Activated T-helper 17 cell treated with anti-CD3 and anti-CD28 coated beads, Interleukin-2, amount 50 U/mL, for 72 hours (primary cell): ENCODE measurements at places on chromosomes 7 and 10.

DNA sequence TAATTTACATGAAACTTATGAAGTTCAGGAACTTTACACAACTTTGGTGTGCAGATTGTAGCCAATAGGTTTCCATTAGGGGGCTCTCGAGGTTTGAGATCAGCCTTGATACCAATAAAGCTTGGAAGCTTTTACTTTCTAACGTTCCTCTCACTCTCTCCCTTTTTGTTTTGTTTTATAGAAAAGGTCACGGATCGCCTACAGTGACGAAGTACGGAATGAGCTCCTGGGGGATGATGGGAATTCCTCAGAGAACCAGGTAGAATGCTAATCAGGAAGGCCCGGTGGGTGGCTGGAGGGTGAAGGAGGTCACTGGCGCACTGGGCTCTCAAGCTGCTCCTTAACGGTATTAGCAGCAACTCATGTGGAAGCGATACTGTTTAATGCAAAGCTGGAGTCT, 79.9 kb downstream of the VTI1A start:
- ATAC-seq: no peak
- H3K27ac ChIP-seq: no peak overlapping the region
- H3K4me3 ChIP-seq: no peak overlapping the region
- H3K36me3 ChIP-seq: peaks cover 31% of the 10 kb centered on the region
- no peaks in the 10 kb centered on the region for H3K27me3 ChIP-seq

- peaks cover 12% of the 10 kb centered on the region for H3K4me1 ChIP-seq
- H3K4me3 ChIP-seq: no peak overlapping the region
Observed at GRCh38 chr10:75398692-75399460, 2.7 kb downstream of the ZNF503 start.

GRCh38 chr7:73647725-73648592, 19.7 kb upstream of the VPS37D start:
- H3K36me3 ChIP-seq: no peaks in the 10 kb centered on the region
- H3K4me3 ChIP-seq: peak overlapping the region; percentile 62
- ATAC-seq: peak; percentile 72
- peak overlapping the region; percentile 40 for H3K27ac ChIP-seq

DNA sequence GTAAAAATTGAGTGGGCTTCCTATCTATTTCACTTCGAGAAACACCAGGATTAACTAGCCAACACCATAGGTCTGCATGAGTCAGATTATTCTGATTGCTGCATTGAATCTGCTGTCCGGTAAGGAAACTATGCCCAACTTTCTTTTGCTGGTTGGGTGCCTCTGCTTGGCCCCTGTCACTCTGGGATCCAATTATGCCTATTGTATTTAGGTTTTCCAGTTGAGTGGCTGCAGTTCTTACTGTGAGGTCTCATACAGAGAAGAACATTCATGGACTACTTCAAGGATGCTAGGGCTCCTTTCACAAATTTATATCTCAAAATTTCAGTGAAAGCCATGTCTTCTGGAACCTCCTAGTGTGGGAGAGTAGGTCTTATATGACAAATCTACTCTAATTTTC, 215.1 kb upstream of the SORCS1 start:
- H3K36me3 ChIP-seq: no peaks in the 10 kb centered on the region
- no peaks in the 10 kb centered on the region for H3K4me1 ChIP-seq
- no peak overlapping the region for H3K27ac ChIP-seq
- no peak overlapping the region for H3K4me3 ChIP-seq
- no peak for ATAC-seq

DNA sequence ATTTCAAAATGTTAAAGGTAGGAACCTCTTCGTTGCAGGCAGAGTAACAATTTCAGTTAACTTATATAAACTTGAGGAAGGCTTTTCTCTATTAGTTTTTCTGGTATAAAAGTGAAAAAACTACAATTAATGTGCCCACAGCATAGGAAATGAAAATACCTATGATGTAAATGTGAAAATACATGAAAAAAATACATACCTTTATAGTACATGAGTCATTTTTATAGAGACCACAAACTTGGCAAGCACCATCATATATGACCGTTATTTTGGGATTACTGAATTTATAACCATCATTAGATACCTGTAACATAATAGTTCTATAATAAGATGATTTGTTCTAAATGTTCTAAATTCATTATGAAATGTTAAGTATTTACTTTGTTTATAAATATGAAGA, 42.7 kb downstream of the VWDE start:
- no peak overlapping the region for H3K4me3 ChIP-seq
- H3K27ac ChIP-seq: no peak overlapping the region
- H3K36me3 ChIP-seq: peaks cover 21% of the 10 kb centered on the region
- no peaks in the 10 kb centered on the region for H3K27me3 ChIP-seq
- no peaks in the 10 kb centered on the region for H3K4me1 ChIP-seq
- ATAC-seq: no peak

DNA sequence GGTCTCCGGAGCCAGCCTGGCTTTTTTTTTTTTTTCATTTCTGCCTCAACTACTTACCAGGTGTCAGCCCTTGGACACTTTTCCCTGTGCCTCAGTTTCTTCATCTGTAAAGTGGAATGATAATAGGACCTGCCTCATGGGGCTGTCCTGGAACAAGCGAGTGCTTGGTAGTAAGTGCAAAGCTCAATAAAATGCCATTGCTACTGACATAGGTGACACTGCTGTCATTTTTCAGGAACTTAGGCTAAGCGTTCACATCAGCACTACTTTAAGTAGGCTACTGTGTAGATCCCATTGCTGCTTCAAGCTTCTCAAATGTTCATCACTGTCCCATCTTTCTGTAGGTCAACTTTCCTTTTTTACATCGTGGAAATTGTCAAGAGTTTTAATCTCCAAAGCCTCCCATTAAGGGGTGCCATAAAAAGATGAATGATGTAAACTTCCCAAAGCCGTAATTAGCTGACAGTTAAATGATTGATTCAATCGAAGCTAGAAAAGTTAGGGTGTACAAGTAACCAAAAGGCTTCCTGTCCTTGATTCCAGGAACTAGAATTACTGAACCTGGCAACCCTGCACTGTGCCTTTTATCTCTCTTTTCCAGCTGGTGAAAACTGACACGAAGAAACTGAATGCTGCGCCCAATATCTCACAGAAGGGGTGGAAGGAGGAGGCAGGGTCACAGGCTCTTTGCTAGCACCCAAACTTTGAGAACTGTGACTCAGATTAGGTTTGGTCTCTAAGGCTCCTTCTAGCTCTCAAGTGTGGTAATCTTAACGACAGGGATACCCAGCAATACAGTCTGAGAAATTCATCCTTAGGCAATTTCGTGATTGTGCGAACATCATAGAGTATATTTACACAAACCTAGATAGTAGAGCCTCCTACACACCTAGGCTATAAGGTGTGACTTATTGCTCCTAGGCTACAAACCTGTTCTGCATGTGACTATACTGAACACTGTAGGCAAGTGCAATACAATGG, 861 bp upstream of the USP6NL start:
- peak overlapping the region; percentile 79 for H3K4me3 ChIP-seq
- peaks cover 5% of the 10 kb centered on the region for H3K4me1 ChIP-seq
- ATAC-seq: peak; percentile 54
- H3K27ac ChIP-seq: no peak overlapping the region
- peaks cover 3% of the 10 kb centered on the region for H3K27me3 ChIP-seq

DNA sequence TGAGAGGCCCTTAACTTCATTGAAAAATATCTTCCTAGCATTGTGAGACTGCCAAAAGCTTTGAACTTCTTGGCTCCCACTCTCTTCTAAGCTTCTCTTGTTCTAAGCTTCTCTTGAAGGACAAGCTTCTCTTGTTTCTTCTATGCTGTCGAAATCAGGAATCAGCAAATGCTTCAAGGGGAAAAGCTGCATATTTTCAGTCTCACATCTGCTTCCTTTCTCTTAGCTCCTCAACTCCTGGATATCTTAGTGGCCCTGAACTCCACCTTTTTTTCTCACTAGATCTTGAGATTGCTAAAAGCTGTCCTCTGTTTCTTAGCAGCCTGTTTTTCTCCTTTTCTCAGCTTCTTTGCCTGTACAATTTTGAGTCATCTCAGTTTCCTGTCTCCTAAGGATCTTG, 73.0 kb downstream of the NEUROD6 start:
- H3K36me3 ChIP-seq: no peaks in the 10 kb centered on the region
- ATAC-seq: no peak
- H3K27me3 ChIP-seq: no peaks in the 10 kb centered on the region
- no peak overlapping the region for H3K4me3 ChIP-seq
- H3K27ac ChIP-seq: no peak overlapping the region
- no peaks in the 10 kb centered on the region for H3K4me1 ChIP-seq

GRCh38 chr7:111071556-111071955, 19.4 kb upstream of the LRRN3 start:
- no peaks in the 10 kb centered on the region for H3K27me3 ChIP-seq
- H3K4me3 ChIP-seq: no peak overlapping the region
- peaks cover 37% of the 10 kb centered on the region for H3K4me1 ChIP-seq
- H3K36me3 ChIP-seq: no peaks in the 10 kb centered on the region
- H3K27ac ChIP-seq: no peak overlapping the region

GRCh38 chr7:130452951-130453350, 12.1 kb upstream of the CEP41 start:
- H3K4me3 ChIP-seq: no peak overlapping the region
- H3K27me3 ChIP-seq: peaks cover 4% of the 10 kb centered on the region
- ATAC-seq: no peak
- no peaks in the 10 kb centered on the region for H3K36me3 ChIP-seq
- no peak overlapping the region for H3K27ac ChIP-seq

- H3K27ac ChIP-seq: no peak overlapping the region
- no peaks in the 10 kb centered on the region for H3K27me3 ChIP-seq
- H3K4me1 ChIP-seq: peaks cover 4% of the 10 kb centered on the region
- no peak overlapping the region for H3K4me3 ChIP-seq
- ATAC-seq: no peak
- peaks cover 5% of the 10 kb centered on the region for H3K36me3 ChIP-seq
Observed at GRCh38 chr7:102211590-102212550, 74.8 kb upstream of the SH2B2 start.

DNA sequence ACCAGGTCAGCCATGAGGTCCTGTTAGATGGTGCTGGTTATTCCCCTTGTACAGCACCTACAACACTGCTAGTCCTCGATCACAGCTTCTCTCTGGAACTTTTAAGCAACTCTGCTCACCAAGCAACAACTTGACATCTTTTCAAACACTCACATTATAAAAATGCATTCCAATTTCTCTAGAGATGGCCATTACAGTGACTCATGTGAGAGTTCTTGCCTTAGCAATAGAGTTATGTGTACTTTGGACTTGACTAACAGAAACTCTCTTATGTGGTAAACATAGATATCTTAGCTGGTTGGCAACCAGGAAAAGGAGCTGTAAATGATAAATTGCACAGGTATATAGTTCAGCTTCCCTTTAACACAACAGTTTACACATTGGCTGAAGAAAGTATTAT, 122.2 kb downstream of the PDE1C start:
- H3K27me3 ChIP-seq: no peaks in the 10 kb centered on the region
- H3K4me1 ChIP-seq: no peaks in the 10 kb centered on the region
- no peak overlapping the region for H3K27ac ChIP-seq
- no peak for ATAC-seq
- H3K36me3 ChIP-seq: no peaks in the 10 kb centered on the region

GRCh38 chr10:31025142-31025541, 6.5 kb downstream of the ZNF438 start:
- H3K4me1 ChIP-seq: peaks cover 2% of the 10 kb centered on the region
- H3K4me3 ChIP-seq: no peak overlapping the region
- no peak for ATAC-seq
- H3K36me3 ChIP-seq: no peaks in the 10 kb centered on the region
- no peaks in the 10 kb centered on the region for H3K27me3 ChIP-seq
- H3K27ac ChIP-seq: no peak overlapping the region

GRCh38 chr10:54559498-54559897, 241.5 kb downstream of the PCDH15 start:
- H3K4me1 ChIP-seq: no peaks in the 10 kb centered on the region
- no peak overlapping the region for H3K4me3 ChIP-seq

DNA sequence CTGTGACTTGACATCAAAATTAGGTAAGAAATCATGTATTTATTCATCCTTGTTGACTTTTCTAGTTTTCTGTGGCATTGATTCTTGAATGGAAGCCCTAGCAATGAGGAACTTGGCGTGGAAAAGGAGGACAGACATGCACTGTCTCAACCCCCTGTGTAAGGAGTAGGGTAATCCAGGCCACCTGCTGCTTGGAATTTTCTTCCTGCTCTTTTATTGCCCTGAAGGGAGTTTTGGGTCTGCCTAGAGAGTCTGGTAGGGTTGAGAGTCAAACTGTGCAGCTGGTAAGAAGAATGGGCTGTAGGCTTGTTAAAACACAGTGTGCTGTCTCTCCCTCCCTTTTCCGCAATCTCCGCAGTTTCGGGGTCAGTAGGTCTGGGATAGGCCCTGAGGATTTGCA, 19.7 kb downstream of the ZNF32 start:
- peaks cover 3% of the 10 kb centered on the region for H3K27me3 ChIP-seq
- no peak overlapping the region for H3K27ac ChIP-seq
- no peaks in the 10 kb centered on the region for H3K4me1 ChIP-seq
- H3K36me3 ChIP-seq: no peaks in the 10 kb centered on the region
- ATAC-seq: no peak
- no peak overlapping the region for H3K4me3 ChIP-seq

DNA sequence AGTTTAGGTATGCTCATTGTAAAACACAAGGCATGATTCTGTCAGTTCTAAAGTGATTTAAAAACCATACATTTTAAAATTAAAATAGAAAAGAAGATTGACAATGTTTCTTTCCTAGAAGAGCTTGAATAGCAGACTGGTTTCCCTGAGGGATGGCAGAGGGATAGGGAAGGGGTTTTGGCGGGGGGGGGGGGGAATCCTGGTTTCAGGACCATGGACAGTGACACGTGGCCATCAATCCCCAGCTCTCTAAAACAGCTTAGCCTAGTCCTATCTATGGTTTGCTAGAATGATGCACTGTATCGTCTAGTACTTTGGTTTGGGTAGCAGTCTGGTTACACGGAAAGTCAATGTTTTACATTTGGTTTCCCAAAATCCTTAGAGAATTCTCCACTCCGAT, 88.7 kb downstream of the PHYHIPL start:
- H3K4me3 ChIP-seq: no peak overlapping the region
- no peaks in the 10 kb centered on the region for H3K36me3 ChIP-seq
- H3K4me1 ChIP-seq: no peaks in the 10 kb centered on the region

- H3K4me1 ChIP-seq: no peaks in the 10 kb centered on the region
- H3K27me3 ChIP-seq: no peaks in the 10 kb centered on the region
- no peak overlapping the region for H3K4me3 ChIP-seq
- H3K36me3 ChIP-seq: no peaks in the 10 kb centered on the region
Observed at GRCh38 chr7:31488562-31489203, 25.2 kb upstream of the ITPRID1 start.

DNA sequence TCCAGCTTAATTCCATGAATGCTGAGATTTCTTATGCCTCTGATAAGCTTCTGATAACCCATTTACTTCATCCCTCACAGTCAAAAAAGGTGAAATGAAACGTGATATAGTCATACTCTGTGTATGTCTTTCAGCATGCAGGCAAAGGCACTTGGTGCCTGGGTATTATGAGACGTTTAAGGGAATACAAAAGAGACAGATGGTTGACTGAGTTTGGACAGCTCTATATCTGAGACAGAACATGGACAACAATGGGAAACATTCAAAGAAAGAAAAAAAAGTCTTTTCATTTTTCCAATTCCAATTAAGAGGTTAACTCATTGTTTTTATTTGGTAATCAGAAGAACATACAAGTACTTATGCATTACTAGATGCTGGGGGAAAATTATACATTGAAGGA, 96.2 kb downstream of the PPP1R17 start:
- H3K4me1 ChIP-seq: no peaks in the 10 kb centered on the region
- no peaks in the 10 kb centered on the region for H3K36me3 ChIP-seq
- H3K27ac ChIP-seq: no peak overlapping the region
- no peak overlapping the region for H3K4me3 ChIP-seq

GRCh38 chr7:90229682-90230081, 15.3 kb upstream of the CFAP69 start:
- H3K4me3 ChIP-seq: no peak overlapping the region
- H3K4me1 ChIP-seq: no peaks in the 10 kb centered on the region
- no peaks in the 10 kb centered on the region for H3K36me3 ChIP-seq
- no peak overlapping the region for H3K27ac ChIP-seq
- H3K27me3 ChIP-seq: peaks cover 18% of the 10 kb centered on the region
